ENCODE measurements at places on chromosomes 7 and 10.
A peak's percentile ranks its signal among the peaks of the same experiment; 100 is the strongest.

DNA sequence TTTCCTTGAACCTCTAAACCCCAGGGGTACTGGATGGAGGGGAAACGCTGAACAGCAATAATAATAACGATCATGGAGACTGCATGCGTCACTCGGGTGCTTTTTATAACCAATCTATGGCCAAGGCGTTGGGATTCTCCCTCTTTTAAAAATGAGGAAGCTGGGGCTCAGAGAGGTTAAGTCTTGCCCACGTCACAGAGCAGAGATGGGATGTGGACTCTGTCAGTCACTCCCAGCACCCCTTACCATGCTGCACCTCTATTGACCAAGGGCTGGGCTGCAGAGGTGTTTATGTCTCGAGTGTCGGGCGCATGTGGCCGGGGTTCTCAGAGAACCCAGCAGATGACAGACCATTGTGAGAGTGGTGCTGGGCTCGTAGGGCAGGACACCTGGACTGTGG is 129.9 kb downstream of the CDH23 start:
- DNase-seq: no peak

DNA sequence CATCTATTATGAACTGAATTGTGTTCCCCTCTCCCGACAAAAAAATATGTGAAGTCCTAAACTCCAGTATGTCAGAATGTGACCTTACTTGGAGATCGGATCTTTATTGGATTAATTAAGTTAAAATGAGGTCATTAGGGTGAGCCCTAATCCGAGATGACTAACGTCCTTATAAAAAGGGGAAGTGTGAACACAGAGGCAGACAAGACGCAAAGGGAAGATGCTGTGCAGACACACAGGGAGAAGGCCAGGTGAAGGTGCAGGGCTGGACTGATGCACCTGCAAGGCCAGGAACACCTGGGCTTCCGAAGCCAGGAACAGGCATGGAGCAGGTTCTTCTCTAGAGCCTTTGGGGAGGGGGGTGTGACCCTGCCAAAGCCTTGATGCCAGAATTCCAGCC is 187.8 kb downstream of the PARD3 start:
- no peak for DNase-seq

- DNase-seq: no peak
Observed at GRCh38 chr7:4226524-4226882, 455.6 kb upstream of the FOXK1 start.

DNA sequence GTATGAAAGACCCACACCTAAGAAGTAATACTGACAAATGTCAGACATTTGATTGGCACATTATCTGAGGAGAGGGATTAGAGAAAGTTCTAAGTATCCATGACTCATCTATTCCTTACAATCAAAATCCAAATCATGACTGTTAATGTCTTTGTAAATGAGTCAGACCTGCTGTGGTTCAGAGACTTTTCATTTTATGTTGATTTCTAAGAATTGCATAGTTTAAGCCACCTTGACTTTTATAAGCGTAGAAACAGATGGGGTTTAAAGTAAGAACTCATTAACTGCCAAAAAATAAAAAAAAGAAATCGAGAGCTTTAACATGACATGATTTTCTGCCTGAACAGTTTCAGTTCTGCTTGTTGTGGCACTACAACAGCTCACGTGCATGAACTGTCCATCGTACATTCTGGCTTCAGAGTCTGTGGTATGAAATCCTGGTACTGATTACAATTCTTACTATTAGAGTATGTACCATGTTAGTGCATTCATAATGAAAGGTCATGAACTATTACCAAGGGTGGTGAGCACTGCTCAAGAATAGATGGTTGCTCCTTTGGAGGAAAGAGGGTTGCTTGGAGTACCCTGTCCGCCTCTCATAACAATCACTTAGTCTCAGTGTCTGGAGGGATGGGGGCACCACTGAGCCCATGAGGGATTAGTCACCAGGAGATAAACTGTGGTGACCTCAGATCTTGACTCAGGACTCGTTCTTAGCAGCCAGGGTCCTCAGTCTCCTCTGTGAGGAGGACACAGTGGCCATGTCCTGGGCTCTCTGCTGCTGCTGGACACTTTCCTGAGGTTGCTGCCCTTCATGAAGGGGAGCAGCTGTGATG is 42.2 kb downstream of the ACSM6 start:
- DNase-seq: no peak

DNA sequence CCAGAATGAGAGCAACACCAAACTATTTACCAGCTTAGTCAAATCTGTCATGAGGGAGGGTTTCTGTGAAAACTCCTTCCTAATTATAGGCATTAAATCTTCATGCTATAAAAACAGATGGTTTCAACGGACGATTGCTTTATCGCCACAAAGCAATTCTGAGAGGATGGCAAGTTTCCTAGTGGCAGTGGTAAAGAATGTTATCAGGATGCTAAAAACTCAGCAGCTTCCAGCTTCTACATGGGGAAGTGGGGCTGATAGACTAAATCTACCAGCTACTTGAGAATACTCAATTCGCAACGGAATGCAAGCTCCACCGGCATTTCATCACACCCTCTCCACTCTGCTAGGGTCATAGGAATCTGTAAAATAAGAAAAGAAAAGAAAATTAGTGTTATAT is 41.8 kb downstream of the JCAD start:
- no peak for DNase-seq

- no peak for DNase-seq
Observed at GRCh38 chr7:45701701-45702510, 127.7 kb downstream of the ADCY1 start.

- DNase-seq: no peak
Observed at GRCh38 chr7:47942132-47942531, 6.1 kb downstream of the PKD1L1 start.

GRCh38 chr10:13632884-13633440 is 46.2 kb downstream of the PRPF18 start:
- no peak for DNase-seq

DNA sequence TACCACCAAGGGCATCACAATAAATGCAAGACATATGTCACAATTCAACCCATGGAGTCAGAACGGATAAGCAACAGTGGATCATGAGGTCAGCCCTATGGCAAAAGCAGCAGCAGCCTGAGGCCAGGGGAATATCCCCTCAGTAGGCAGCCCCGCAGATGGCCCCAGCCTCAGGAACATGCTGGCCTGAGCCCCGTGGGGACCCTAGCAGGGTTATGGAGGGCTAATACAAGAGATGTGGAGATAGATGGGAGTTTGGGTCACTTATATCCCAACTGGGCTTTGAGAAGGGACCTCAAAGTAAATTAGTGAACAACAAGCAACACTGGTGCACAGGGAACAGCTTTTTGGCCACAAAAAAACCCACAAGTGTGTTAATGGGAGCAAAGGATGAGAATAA is 9.1 kb downstream of the TMEM72 start:
- no peak for DNase-seq

GRCh38 chr7:112407261-112407660 is 43.0 kb upstream of the IFRD1 start:
- no peak for DNase-seq

GRCh38 chr10:62719061-62719460 is 85.5 kb upstream of the ADO start:
- DNase-seq: no peak

- DNase-seq: no peak
Observed at GRCh38 chr10:122019414-122019975, 30.5 kb downstream of the TACC2 start.

DNA sequence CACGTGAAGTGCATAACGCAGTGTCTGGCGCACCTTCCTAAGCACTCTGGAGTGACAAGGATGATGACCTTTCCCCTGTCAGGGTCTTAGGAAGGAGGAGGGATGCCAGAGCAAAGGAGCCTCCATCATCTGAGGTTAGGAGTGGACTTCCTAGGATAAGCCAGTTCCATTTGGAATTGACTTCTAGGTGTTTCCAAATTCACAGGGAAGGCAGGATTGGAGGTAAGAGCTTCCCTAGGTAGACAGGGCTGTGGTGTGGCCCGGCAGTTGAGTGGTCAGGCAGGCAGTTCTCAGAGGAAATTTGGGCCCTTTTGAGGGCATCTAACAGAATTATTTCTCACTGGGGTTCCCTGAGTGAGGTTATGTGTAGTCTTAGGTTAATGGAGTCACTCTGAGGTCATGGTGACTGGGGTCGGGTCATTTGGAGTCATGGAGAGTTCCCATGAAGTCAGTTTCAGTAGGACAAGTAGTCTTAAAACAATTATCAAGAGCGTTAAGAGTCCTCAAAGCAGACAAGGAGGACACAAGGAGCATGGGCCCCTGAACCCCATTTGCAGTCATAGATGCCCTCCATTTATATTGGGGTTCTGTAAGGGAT is 8.2 kb downstream of the PPIF start:
- DNase-seq: no peak

DNA sequence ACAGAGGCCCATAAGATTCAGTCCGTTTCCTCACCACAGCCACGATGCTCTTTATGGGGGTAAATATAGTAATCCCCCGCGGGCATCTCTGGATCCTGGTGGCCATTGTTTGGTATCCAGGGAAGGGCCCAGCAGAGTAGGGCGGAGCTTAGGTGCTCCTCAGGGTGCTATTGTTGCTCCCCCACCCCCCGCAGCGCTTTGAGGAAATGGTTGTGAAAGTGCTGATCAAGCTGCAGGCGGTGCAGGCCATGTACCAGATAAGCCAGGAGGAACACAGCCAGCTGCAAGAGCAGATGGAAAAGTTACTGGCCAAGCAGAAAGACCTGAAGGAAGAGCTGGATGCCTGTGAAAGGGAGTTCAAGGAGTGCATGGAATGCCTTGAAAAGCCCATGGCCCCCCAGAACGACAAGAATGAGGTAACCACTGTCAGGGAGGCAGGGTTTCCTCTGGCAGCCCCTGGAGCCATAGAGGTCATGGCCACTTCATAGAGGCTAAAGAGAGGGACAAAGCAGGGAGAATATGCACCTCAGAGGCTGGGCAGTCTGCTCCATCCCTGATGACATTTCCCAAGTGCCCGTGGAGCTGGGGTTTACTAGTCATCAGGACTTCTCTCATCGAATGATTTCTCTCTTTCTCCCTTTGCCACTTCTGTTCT is 17.6 kb upstream of the FLNC start:
- no peak for DNase-seq

DNA sequence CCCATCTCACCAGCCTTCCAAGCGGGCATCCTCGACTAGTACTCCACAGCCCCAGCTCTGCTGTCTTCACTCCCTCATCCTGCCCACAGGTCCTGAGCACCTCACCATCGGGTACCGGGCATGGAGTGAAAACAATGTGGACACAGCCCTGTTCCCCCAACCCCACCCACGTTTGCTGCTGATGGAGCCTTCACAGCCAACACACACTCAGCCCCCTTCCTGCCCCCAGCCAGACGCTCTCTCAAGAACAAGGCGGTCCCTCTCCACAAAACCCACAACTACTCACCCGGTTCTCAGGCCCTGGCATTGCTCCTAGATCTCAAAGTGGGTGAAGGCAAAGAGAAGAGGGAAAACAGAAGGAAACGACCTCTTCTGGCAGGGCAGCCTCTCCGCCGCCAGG is 56.1 kb downstream of the SLIT1 start:
- DNase-seq: no peak

GRCh38 chr10:76411729-76412435 is 980.5 kb downstream of the LRMDA start:
- no peak for DNase-seq

DNA sequence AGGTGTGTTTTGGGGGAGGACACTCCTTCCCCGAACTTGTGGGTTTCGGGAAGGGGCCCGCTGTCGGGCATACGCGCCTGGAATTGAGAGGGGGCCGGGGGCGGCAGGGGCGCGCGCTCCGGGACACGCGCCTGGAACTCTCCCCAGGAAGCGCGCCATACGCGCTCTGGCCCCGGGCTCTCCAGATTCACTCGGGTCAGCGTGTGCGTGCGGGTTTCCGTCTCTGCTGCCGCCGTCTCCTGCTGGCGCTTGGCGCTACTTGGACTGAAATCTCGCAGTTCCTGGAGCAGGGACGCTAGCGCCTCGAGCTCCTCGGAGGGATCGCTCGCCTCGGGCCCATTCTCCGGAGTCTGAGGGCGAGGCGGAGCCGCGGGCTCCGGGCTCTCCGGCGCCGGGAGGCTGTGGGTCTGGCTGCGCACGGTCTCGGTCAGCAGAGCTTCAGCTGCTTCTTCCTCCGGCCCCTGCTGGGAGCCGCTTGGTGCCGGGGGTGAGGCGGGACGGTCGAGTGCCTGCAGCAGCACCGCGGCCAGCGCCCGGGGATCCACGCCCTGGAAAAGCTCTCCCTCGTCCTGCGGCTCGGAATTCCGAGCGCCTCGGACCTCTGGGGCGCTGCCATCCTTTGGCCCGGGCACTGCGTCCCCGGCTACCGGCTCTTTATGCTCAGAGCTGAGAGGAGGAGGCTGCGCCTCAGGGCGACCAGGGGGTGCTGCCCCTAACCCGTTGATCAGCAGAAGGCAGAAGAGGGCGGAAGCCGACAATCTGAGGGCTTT is 1.1 kb downstream of the VGF start:
- no peak for DNase-seq

GRCh38 chr7:151756076-151756731 is 120.7 kb downstream of the PRKAG2 start:
- DNase-seq: peak; percentile 57

GRCh38 chr7:27905951-27906350 is 166.0 kb downstream of the TAX1BP1 start:
- DNase-seq: no peak

DNA sequence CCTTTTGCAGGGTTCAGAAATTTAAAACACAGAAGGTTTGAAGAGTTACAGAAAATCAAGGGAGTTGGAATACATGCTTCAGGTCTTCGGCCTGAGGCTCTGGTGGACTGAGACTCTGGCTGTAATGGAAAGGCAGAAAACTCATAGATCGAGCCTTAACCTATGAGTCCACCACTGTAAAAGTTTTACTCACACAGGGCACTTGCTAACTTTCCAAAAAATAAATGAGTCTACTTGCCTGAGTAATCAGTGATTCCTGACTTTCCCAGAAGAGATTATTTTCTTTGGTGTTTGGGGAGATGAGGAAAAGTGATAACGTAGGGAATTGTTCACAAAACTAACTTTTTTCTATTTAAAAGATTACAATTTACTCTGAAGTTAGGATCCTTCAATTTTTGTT is 108.0 kb downstream of the MBL2 start:
- no peak for DNase-seq

- no peak for DNase-seq
Observed at GRCh38 chr7:54663603-54664234, 95.3 kb downstream of the SEC61G start.

DNA sequence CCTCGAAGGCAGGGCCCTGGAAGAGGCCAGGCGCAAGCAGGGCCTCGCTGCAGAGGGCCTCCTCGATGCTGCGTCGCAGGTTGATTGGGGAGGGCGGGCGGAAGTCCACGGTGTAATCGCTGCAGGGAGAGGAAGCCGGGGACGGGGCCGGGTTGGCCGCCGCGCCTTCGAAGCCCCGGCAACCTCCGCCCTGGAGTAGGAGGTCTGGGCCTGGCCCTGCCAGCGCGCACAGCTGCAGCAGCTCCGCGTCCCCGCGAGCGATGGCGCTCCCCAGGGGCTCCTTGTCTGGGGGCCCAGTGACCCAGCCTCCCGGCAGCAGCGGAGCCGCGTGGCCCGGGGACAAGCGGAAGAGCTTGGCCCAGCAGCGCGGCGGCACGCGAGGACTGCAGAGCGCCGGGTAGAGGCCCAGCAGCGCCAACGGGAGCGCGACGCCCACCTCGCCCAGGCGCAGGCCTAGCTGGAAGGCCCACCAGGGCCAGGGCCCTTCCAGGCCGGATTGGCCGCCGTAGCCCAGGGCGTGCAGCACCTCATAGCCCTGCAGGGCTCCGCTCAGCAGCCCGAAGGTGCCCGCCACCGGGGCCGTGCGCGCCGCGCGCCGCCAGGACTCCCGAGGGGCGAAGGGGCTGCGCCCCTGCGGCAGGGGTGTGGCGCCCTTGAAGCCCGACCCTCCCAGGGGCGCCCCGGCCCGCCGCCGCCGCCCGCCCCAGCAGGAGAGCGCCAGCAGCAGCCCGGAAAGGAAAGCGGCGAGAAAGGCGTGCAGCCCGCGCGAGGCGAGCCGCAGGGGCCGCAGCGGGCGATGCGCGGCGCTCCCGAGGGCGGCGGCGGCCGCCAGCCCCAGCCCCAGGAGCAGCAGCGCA is 7.8 kb upstream of the RBM28 start:
- DNase-seq: peak; percentile 5
